ENCODE measurements at places on chromosomes 13 and 19. TPM values are rescaled to one million over a fixed set of nuclear protein-coding genes. Genes with fewer than 3 reads are reported as not detected.

The ZNF628 gene
- total RNA-seq, result 9.0 TPM

DNA sequence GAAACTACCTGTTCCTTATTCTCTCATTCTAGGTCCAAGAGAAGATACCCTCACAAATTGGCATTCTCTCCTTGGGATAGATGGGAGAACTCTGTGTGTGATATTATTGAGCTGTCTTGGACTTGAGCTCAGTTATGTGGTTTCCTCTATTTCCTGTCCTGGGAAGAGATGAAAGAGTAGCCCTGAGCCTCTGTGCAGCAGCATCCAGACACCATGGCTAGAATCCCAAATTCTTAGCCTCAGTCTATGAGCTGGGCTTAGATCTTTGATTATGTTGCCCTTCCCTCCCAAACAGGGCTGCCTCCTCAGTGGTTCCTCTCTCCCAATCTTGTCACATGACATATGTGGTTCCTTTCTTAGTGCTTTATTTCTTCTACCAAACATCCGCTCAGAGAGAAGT, 290.7 kb downstream of the SPRY2 start:
- no peak for DNase-seq

DNA sequence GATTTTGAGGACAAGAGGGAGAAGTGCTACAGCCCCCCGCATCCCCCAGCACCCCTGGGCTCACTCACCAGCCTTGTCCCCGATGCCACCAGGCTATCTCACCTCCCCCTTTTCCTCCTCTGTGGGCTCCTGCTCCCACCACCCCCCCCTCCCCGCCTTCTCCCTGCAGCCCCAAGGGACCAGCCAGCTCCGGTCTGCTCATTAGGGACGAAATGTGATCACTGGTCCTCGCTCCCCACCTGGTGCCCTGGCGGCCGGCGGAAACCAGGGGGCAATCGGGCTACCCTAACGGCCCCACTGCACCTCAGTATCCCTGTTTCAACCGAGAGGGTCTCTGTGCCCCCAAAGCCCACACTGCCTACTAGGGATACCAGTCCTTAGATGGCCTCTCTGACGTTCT, 2.7 kb downstream of the GPR4 start:
- no peak for DNase-seq

DNA sequence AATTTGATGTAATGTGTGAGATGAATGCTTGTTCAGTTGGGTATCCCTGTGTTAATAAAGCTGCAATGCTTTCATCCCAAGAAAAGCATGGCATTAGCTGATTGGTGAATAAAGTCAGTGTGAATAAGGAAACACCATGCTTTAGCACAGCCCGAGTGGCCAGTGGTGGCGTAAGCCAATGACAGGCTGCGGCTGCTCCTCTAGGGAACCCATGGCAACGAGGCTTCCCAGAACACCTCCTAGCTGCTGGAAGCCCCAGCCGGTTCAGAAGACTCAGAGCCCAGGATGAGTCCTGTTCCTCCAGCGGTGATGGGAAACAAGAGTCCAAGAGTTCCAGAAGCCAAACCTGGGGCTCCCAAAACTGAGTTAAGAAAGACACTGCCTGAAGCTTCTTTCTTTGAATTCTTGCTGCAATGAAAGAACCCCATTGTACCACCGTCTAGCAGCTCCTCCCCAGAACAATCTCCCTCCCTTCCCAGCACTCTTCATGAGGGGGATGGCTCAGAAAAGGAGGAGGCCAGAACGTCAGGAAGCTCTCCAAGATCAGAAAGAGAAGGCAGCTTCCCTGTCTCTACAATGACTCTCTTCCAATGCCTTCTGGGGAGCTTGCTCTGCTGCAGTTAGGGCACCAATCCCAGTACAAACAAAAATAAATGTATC, 58.2 kb downstream of the TSHZ3 start:
- DNase-seq, result no peak

DNA sequence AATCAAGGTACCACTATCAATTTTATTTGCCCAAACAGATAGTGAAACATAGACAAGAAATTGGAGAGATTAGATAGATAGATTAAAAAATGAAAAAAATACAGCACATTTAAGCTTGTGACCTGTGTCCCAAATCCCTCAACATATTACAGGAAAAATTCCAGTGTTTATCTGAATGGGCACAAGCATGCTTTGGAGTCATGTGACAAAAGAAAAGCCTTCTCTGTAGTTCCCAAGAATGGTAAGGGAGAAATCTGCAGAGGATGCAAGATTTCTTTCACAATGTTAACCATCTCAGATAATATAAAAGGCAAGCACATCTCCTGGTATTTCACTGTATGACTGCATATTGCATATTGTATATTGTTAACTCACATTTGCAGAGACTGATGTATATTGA, 168.0 kb downstream of the PCDH9 start:
- no peak for DNase-seq

- DNase-seq, result no peak
These were observed 1.5 kb downstream of the TUBGCP3 start for GRCh38 chr13:112586334-112586960.

The MAB21L1 gene
- 0.24 TPM for total RNA-seq

The TGFBR3L gene
- total RNA-seq, result 13.6 TPM

The SMIM44 gene
- not detected for total RNA-seq

The C19orf33 gene
- total RNA-seq, result 5.9 TPM

GRCh38 chr19:6239871-6240676, 39.7 kb downstream of the MLLT1 start:
- DNase-seq, result no peak

The NCR1 gene
- not detected for total RNA-seq

DNA sequence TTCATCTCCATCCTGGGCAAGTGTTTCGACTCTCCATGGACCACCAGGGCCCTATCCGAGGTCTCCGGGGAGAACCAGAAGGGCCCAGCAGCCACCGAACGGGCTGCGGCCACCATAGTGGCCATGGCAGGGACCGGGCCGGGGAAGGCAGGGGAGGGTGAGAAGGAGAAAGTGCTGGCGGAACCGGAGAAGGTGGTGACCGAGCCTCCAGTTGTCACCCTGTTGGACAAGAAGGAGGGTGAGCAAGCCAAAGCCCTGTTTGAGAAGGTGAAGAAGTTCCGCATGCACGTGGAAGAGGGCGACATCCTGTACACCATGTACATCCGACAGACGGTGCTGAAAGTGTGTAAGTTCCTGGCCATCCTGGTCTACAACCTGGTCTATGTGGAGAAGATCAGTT, 4.7 kb upstream of the MAP2K7 start:
- no peak for DNase-seq

- no peak for DNase-seq
These were observed 84.8 kb downstream of the ZMYM2 start for GRCh38 chr13:20043207-20043925.

DNA sequence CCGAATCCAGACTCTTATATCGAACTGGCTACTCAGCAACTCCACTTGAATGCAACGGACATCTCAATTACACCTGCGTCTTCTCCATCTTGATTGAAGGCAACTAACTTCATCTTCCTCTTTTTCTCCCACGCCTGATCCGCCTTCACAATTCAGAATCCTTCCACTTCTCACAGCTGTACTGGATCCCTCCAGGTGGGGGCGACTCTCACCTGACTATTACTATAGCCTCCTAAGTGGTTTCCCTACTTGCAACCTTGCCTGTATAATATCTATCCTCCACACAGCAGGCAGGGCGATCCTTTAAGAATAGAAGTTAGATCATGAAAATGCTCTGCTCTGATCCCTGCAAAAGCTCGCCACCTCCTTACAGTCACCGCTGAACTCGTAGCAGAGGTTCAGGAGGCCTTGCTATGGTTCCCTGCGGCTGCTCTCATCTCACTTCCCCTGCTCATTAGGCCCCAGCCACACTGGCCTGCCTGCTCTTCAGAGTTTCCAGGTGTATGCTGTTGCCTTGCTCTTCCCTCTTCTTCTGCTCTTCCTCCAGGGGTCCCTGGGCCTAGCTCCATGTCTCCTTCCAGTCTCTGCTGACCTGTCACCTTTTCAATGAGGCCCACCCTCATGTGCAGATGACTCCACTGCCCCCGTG, 31.9 kb downstream of the RFXAP start:
- no peak for DNase-seq

- no peak for DNase-seq
These were observed 56.1 kb downstream of the KCNRG start for GRCh38 chr13:50071379-50071778.

The ZNF382 gene
- total RNA-seq, result 12.1 TPM

GRCh38 chr19:18537431-18537830, 5.9 kb downstream of the FKBP8 start:
- DNase-seq, result no peak

DNA sequence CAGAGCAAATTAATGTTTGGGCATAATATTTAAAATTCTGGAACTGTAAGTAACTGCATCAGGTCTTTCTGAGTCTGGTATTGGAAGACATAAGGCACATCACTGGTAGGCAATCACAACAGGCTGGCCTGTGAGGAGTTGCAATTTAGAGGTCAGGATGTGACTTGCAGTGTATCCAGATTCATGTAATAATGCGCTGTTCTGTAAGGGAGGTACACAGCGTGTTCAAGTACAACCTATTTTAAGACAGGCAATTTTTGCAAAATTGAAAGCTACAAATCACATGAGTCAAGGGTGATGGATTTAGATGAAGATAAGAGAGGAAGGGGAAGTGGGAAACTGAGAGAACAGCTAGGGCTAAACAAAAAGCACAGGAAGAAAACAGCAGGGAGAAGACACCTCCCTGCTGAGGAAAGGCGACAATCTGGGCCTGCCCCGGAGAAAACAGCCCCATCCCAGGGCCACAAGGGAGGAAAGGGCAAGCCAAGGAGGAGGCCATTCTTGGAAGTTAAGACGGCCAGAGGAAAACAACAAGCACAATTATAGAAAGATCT, 138.1 kb downstream of the LACC1 start:
- no peak for DNase-seq

DNA sequence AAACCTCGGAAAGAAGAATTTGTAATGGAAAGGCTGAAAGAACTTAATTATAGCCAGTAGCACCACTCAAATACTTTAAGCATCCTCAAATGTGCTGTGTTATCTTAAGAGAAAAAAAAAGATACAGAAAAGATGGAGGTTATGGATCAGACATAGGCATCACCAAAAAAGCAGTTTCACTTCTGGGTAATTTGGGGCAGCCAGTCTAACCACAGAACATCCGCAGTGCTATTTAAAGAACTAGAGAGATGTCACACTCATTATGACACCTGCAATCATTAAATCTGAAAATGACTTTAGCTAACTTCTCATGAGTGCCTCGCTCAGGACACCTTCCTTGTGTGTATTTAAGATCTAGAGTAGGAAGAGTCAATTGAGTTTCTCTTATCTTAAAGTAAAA, 211.8 kb downstream of the RBM26 start:
- no peak for DNase-seq

The CYP4F2 gene
- total RNA-seq, result not detected

GRCh38 chr13:29500386-29500785, 95.1 kb downstream of the SLC7A1 start:
- DNase-seq, result no peak

The ATXN8OS gene
- not detected for total RNA-seq

The GAPDHS gene
- total RNA-seq, result not detected

The KRTDAP gene
- total RNA-seq, result not detected

DNA sequence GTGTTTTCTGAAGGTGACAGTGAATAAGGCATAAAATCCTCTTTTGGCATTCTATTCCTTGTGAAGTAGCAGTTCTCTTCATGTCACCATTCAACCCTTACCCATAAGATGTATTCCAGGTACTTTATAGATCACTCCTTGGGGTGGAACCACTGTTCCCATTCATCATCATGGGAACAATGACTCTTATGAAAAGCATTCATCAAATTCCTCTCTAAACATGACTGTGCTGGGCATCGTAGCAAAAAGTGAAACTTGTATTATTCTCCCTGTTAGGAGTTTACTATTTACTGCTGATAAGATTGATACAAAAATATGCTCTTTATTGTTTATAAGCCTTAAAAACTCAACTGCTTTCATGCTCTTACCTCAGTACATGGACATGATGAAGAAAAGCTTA, 793.4 kb downstream of the LIG4 start:
- no peak for DNase-seq

DNA sequence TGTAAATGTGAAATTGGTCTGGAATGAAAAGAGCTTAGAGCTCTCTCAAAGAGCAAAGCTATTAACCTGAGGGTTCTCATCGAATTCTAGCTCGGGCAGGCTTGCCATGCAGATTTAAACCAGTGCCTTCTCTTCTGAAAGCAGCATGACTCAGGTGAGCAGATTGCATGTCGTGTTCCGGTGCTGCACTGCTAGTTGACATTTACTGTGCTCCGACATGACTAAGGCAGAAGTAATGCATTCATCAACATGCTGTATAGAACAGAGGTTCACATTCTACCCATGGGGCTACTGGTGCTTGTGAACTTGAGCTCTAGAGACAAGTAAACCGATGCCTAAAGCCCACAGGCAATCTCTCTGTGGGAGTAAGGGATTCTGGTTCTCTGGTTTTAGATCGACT, 947.7 kb downstream of the EFNB2 start:
- DNase-seq, result no peak

The GCDH gene
- total RNA-seq, result 26.1 TPM

The EPS8L1 gene
- total RNA-seq, result 3.7 TPM

- no peak for DNase-seq
These were observed 1.5 kb upstream of the S1PR5 start for GRCh38 chr19:10518444-10519361.

DNA sequence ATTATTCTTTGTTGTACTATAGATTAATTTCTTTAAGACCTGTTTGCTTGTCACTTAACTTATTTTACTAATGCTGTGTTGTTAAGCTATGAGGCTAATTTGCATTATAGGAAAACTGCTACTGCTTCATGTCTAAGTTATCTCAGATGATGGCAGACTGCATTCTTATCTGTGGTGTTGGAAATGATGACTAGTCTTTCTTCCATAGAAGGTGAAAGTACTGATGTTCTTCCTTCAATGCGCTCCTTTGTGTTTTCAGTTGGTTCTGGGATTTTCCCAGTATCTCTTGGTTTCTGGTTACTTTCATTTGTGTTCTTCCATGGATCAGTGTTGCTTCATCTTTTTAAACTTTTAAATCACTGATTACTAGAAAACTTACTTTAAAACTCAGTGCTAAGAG, 46.9 kb downstream of the TPP2 start:
- no peak for DNase-seq

The C1QTNF9 gene
- total RNA-seq, result 1.7 TPM

The SNAPC2 gene
- 13.9 TPM for total RNA-seq

The SAFB gene
- 63.2 TPM for total RNA-seq

GRCh38 chr13:50334944-50335343, 319.7 kb downstream of the KCNRG start:
- no peak for DNase-seq

The ZNF540 gene
- 7.4 TPM for total RNA-seq

GRCh38 chr19:13040948-13041292, 45.6 kb downstream of the NFIX start:
- no peak for DNase-seq

The SGCG gene
- 77.5 TPM for total RNA-seq

The CCDC194 gene
- total RNA-seq, result not detected

The LGALS16 gene
- not detected for total RNA-seq

GRCh38 chr19:3653865-3654513, 27.4 kb upstream of the CACTIN start:
- no peak for DNase-seq

GRCh38 chr19:44142059-44142433, 692 bp downstream of the ZNF234 start:
- no peak for DNase-seq

The IZUMO2 gene
- total RNA-seq, result not detected

Measured in left cardiac atrium (tissue), 4 donors.